Putamen (tissue), 1 donor: ENCODE measurements at places on chromosomes 4 and X.

GRCh38 chr4:171813526-171814250, 484 bp downstream of the GALNTL6 start:
- DNase-seq, result no peak

DNA sequence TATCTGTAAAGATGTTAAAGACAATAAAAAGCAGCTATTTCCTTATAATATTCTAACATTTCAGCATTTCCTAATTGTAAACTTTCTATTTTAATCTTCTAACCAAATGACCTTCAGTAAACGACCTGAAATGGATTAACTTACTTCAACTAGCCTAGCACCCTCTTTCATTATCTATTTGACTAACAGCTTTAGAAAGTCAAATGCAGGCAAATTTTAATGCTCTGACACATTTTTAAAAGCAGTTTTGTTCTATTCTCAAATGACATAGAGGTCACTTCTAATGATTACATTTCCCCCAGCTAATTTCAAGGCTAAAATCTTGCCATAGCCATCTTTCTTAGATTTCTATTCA, 41.9 kb downstream of the SLC7A11 start:
- no peak for DNase-seq

- no peak for DNase-seq
Measured at GRCh38 chr4:163808011-163808410, 313.5 kb downstream of the TMA16 start.

GRCh38 chr4:106909486-106910188, 126.5 kb downstream of the DKK2 start:
- no peak for DNase-seq

GRCh38 chr4:138188406-138189084, 53.6 kb downstream of the SLC7A11 start:
- DNase-seq, result no peak

DNA sequence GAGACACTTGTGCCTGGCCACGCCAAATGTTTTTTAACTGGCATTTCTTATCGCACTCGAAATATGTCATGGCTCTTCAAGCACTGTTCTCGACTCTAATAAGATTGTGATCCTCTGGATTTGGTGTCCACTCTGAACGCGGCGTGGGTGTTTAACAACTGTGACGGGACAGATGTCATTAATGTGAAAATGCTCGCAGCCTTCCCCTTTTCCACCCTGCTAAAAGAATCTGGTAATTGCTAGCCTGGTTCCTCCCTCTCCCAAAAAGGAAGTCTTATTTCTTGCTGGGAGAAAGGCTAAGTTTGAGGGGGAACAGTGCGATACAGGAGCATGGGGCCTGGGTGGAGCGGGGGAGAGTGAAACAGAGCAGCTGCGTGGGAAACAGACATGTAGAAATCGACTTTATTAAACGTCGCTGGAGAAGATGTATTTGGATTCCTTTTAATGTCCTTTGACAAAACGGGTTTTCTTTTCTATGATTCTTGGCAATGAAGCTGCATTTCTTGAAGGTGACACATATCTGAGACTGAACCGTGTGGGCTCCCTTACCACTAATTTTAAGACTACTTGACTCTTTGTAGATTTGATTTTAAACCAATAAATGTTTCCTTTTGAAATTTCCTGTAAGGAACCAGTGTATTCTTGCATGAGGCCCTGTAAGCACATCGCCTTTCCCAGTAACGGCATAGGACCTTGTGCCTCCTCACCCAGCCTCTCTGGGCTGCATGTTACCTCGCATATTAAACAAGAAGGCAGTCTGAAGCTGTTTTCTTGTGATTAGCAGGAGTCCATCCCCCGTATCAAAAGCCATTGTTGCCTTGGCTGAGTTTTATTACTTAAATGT, 17.8 kb downstream of the TBC1D1 start:
- peak; percentile 56 for DNase-seq

DNA sequence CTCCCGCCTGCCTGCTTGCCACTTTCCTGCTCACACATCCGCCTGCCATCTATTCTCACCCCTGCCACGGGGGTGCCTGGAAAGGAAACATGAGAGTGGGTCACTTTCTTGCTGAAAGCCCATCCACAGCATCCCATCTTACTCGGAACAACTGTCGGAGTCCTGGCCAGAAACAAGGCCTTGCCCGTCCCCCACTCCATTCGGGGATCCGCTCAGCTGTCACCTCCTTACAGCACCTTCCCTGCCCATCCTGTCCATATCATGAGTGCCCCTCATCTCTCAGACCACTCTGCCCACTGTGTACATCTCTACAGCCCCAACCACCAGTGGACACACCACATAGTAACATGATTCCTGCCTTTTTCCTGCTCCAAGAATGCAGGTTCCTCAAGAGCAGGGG, 6.4 kb downstream of the EVC2 start:
- DNase-seq, result no peak
